ENCODE measurements at places on chromosomes 3 and 15. TPM values are rescaled to one million over a fixed set of nuclear protein-coding genes. Genes with fewer than 3 reads are reported as not detected.

DNA sequence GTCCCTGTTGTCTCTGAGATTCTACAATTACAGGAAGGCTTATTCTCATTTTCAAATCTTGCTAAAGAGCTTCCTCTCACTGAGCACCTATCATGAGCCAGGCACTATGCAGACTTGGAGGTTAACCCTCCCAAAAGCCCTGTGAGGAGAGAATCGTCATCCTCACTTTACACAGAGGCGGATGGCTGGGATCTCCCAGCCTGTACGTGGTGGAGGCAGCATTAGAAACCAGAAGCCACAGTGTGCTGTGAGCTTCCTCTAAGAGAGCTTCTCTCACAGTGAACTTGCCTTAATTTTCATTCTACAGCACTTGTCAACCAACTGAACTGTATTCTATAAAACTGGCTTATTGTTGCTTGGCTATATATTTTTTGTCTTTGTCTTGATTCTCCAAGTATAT, 6.1 kb upstream of the DGKG start:
- no peak for DNase-seq
- H3K4me1 ChIP-seq = no peaks in the 10 kb centered on the region
- no peak overlapping the region for H3K27ac ChIP-seq
- H3K27me3 ChIP-seq = peaks cover 49% of the 10 kb centered on the region

DNA sequence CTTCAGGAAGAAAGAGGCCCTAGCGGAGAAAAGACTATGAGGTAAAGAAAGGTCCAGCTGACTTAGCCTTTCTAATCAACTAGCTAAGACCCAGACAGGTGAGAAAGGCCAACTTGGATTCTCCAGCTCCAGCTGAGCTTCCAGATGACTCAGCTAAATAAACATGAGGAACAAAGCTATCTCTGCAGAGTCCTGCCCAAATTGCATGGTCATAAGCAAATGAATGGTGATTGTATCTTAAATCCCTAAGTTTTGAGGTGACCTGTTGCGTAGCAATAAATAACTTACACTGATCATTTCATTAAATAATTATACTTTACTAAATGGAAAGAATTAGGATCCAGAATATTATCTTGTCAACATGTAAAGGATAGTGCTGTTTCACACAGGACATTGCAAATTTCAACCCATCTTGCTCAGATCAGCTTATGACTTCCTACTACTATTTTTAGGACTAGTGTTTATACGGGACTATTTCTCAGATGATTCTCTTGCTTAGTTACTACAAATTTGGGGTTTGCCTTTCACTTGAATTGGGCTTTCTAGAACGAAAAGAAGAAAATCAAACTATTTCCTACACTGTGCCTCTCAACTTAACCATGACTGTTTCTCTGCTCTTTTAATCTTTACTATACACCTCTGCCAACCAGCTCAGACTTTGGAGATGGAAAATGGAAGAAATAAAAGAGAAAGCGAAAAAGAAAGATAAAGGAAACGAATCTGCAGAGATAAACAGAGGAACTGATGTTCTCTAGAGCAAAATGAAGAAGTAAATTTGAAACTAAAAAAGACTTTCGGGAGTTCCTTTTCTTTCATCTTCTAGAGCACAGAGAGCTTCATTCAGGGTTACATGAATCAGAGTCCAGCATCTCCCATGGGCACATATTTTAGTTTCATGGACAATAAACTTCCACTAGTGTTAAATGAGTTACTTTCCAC, 6.6 kb upstream of the ADGRG7 start:
- no peaks in the 10 kb centered on the region for H3K27me3 ChIP-seq
- no peak overlapping the region for H3K4me3 ChIP-seq
- DNase-seq = no peak

- no peaks in the 10 kb centered on the region for H3K27me3 ChIP-seq
- H3K4me3 ChIP-seq = no peak overlapping the region
- DNase-seq = no peak
These were observed 42.4 kb downstream of the FBN1 start for GRCh38 chr15:48603123-48603500.

DNA sequence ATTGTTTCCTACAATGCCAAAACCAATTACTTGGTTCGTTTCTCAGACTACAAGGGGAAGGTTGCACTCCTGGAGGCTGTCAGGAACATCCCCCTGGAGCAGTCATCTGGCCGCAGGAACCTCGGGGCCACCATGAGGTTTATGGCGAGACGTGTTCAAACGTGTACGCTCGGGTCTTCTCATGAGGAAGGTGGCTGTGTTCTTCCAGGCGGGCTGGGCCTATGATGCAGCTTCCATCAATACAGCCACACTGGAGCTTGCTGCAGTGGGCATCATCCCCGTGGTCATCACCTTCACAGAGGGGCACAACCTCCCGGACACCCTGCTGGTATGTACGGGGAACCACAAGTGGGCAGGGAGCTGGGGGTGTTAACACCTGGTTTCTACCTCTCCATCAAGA, 94.5 kb upstream of the COL6A5 start:
- no peak overlapping the region for H3K4me3 ChIP-seq
- no peak for DNase-seq
- no peaks in the 10 kb centered on the region for H3K27me3 ChIP-seq
- H3K4me1 ChIP-seq = no peaks in the 10 kb centered on the region

DNA sequence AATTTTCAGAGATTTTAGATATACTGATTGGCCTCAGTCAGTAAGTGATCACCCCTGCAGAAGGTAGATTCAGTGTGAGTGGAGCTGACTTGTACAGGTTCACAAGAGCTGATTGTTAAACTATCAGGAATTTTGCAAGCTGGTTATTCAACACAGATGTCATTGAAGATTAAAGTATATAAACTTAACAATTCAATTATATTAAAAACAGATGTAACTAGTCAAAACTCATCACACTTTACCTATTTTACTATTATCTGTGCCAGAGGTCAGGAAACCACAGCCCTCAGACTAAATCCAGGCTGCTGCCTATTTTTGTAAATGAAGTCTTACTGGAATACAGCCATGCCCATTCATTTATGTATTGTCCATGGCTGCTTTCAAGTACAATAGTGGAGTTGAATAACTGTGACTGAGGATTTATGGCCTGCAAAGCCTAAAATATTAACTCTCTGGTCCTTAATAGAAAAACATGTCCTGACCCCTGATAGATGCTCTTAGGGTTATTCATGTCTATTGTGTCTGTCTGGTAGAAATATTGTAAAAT, 429.3 kb upstream of the PDZRN3 start:
- no peak overlapping the region for H3K27ac ChIP-seq
- peaks cover 3% of the 10 kb centered on the region for H3K4me1 ChIP-seq
- no peak overlapping the region for H3K4me3 ChIP-seq
- no peaks in the 10 kb centered on the region for H3K27me3 ChIP-seq

DNA sequence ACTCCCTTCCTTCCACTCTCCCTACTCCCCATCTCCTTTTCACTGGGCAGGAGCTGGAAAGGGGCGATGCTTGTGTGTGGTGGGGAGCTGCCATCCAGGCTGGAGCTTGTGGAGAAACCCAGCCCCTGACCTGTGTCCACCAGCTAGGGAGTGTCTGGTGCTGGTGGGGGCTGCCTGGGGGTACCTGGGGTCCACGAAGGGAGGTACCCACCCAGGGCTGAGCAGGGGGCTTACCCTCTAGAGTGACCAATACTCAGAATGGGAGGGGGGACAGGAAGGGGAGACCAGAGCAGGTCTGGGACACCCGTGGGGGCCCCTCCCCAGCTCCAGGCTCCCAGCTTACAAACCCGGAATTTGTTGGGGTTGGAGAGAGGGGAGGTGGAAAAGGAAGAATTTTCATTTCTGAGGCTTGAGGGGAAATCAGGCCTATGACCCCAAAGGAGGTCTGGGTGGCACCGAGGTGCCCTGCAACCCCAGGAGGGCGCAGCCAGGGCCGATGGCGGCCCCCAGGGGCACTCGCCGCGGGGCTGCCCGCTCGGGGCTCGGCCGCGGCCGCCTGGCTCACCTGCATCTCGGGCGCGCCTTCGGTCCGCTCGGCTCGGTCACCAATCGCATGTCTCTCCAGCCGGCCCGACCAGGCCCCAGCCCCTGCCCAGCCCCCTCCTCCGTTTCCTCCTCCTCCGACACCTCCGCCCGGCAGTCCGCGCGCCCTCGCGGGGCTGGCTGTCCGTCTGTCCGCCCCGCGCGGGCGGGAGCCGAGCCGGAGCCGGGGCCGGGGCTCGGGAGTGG, 773 bp downstream of the LINGO1 start:
- peak overlapping the region; percentile 90 for H3K4me3 ChIP-seq
- peaks cover 42% of the 10 kb centered on the region for H3K4me1 ChIP-seq
- peaks cover 16% of the 10 kb centered on the region for H3K27me3 ChIP-seq
- peak; percentile 74 for DNase-seq

- H3K27me3 ChIP-seq = no peaks in the 10 kb centered on the region
- H3K4me1 ChIP-seq = peaks cover 17% of the 10 kb centered on the region
- no peak overlapping the region for H3K4me3 ChIP-seq
- DNase-seq = no peak
- no peaks in the 10 kb centered on the region for H3K36me3 ChIP-seq
These were observed 28.2 kb downstream of the MBNL1 start for GRCh38 chr3:152296971-152297370.

DNA sequence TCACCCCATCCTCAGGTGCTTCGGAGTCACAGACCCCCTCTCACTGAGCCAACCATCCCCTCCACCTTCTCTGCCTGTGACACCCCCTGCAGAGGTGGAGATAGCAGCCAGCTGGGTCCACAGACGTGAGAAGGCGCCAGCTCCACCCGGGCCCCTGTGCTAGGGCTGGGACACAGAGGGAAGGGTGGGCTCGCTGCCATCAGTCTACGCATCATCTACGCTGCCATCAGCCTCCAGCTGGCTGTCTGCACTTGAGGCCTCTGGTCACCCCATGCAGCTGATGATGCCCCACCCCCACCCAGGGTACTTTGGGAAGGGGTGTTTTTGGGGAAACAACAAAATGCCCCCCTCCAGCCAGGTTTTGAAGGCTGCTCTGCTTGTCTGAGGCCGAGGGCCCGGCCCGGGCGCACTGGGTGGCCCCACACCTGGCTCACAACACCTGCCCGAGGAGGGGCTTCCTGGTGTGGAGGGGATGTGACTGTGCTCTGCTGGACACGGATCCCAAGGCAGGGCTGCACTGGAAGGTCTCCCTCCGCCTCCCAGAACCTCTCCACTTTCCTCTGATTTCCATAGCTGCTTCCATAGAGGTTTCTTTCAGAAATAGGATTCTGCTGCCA, 163.4 kb upstream of the IQSEC1 start:
- no peaks in the 10 kb centered on the region for H3K36me3 ChIP-seq
- H3K4me3 ChIP-seq = no peak overlapping the region
- DNase-seq = no peak

DNA sequence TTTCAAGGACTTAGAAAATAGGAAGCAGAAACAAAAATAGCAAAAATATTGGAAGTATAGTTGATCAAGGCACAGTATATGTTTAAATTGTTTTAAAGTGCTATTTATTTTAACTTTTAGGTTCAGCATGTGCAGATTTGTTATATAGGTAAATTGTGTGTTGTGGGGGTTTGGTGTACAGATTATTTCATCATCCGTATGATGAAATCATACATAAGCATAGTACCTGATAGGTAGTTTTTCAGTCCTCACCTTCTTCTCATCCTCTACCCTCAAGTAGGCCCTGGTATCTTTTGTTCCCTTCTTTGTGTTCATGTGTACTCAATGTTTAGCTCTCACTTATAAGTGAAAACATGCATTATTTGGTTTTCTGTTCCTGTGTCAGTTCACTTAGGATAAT, 50.9 kb downstream of the KLHL6 start:
- H3K4me3 ChIP-seq = no peak overlapping the region
- no peak overlapping the region for H3K27ac ChIP-seq
- no peaks in the 10 kb centered on the region for H3K27me3 ChIP-seq
- H3K36me3 ChIP-seq = no peaks in the 10 kb centered on the region
- DNase-seq = no peak
- H3K4me1 ChIP-seq = no peaks in the 10 kb centered on the region

DNA sequence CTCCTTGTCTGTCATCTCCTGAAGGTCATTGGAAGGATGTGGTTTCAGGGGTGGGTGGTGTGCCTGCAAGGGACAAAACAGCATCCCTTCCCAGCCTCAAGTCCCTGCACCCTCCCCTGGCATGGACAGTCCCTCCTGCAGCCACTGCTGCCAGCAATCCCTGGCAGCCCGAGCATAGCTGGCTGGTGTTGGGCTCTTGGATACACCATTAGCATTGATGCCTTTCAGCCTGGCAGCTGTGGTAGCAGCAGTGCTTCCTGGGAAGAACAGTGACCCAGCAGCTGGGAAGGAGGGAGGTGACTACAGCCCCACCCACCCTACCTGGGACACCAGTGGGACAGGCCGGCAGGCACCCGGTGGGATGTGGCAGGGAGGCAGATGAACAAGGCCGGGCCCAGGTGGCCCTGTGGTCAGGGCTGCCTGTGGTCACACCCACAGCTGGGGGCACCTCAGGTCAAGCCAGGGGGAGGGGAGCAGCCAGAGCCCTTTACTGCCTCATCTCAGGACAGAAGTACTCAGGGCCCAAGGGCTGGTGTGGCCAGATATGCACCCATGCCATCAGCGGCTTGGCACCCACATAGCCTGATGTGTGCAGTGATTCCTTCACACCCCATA, 32.9 kb upstream of the TMEM115 start:
- no peak overlapping the region for H3K4me3 ChIP-seq
- no peak for DNase-seq
- no peaks in the 10 kb centered on the region for H3K27me3 ChIP-seq
- H3K27ac ChIP-seq = no peak overlapping the region

DNA sequence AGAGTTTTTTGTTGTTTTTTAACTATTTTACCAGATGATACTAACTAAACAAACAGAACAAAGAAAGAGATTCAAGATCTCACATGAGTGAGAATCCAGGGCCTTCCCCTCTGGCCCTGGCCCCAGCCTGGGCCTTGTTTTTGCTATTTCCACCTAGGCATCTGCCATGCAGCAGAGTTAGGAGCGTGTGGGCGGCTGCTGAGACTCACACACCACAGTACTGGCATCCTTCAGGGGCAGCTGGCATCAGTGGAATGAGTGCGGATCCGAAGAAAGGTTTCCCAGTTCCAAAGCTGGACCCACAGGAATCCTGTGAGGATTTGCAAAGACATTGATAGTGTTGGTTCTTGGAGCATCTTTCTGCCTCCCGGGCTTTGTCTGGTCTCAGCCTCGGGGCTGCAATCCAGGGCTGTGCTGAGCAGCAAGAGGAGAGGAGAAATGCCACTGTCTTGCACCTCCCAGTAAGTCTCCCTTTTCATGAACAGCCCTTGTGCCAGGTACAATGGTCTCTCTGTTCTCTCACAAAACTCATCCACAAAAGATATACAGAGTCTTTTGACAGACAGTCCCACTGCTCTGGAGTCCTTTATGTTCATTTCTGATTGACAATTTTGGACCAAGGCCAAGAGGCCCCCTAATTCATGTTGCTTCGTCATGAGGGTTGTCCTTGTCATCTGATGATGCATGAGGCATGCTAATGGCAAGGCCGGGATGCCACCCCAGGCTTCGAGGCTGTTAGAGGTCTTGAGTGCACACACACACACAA, 46.6 kb downstream of the APH1B start:
- DNase-seq = no peak
- no peak overlapping the region for H3K27ac ChIP-seq
- no peak overlapping the region for H3K4me3 ChIP-seq
- H3K4me1 ChIP-seq = peaks cover 5% of the 10 kb centered on the region

- no peaks in the 10 kb centered on the region for H3K4me1 ChIP-seq
- H3K4me3 ChIP-seq = no peak overlapping the region
- H3K36me3 ChIP-seq = peaks cover 10% of the 10 kb centered on the region
These were observed 95.2 kb downstream of the RYK start for GRCh38 chr3:134155446-134155845.

The ZFAND6 gene
- total RNA-seq = 329 TPM

The ROBO2 gene
- 12.3 TPM for total RNA-seq

The SATB1 gene
- 38.2 TPM for total RNA-seq

The ANKRD34C gene
- not detected for total RNA-seq

The GOLGA6L10 gene
- total RNA-seq = 1.3 TPM
